ENCODE measurements at places on chromosomes 4 and X.

DNA sequence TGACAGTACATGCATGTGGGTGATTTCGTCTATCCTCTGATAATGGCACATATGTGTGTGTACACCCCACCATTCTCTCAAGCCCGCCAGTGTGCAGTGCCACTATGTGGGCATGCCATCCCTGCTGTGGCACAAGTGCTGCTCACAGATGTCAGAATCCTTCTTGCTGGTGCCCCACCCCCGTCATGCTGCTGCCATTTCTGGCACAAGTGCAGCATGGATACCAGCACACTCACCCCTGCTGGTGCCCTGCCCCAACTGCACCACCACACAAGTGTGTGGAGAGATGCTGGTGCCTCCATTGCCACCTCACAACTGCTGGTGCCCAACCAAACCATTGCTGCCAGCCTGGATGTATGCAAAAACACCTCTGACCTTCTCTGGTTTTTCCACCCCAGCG is 1133.8 kb downstream of the TECRL start:
- no peak for DNase-seq

DNA sequence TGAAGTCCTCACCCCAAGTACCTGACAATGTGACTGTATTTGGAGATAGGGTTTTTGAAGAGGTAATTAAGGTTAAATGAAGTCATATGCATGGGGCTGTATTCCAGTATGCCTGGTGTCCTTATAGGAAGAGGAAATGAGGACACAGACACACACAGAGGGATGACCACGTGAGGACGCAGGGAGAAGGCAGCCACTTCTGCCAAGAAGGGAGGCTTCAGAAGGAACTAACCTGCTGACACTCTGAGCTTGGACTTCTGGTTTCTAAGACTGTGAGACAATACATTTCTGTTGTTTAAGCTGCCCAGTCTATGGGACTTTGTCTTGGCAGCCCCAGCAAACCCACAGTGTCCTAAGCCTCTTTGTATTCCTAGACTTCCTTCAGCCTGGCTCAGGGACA is 3.0 kb upstream of the SLC2A9 start:
- DNase-seq: no peak

GRCh38 chr4:8919651-8920288 is 48.1 kb upstream of the HMX1 start:
- no peak for DNase-seq

GRCh38 chr4:179415847-179416223 is 1973.6 kb upstream of the AGA start:
- DNase-seq: peak; percentile 78

DNA sequence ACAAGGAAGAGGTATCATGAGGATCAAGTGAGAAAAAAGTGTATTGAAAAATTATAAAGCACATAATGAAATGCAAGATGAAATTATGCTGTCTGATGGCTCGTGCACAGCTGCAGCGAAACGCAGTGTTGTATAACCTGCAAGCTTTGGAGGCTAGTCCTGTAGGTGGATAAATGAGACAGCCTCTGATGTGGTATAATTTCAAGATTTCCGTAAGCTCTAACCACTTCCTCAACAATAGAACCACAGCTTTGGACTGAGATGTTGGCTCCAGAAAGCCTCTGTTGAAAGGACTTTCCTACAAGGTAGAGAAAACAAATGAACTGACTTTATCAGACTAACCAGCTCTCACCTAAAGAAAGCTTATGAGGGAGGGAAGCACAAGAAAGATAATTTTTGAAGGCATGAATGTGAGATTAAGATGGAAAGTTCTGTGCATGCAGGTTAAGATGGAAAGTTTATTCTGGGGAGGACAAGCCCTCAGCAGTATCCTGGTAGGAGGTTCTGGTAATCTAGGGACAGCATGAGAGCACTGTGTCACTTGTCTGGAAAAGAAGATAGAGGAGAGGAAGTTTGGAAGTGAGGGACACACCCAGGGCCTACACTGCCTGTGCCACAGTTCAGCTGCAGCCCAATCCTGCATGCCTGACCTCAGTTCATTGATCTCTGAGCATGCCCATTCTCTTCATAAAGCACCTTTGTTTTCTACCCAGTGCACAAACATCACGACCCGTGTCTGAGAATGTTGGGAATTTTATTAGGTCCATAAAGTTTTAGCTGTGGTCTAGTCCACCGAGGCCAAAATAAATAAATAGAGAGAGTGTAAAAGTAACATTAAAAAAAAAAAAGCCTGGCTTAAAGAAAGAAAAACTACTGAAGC is 161.5 kb upstream of the SFRP2 start:
- DNase-seq: no peak

- DNase-seq: no peak
Measured at GRCh38 chrX:13452283-13452682, 117.1 kb upstream of the EGFL6 start.

DNA sequence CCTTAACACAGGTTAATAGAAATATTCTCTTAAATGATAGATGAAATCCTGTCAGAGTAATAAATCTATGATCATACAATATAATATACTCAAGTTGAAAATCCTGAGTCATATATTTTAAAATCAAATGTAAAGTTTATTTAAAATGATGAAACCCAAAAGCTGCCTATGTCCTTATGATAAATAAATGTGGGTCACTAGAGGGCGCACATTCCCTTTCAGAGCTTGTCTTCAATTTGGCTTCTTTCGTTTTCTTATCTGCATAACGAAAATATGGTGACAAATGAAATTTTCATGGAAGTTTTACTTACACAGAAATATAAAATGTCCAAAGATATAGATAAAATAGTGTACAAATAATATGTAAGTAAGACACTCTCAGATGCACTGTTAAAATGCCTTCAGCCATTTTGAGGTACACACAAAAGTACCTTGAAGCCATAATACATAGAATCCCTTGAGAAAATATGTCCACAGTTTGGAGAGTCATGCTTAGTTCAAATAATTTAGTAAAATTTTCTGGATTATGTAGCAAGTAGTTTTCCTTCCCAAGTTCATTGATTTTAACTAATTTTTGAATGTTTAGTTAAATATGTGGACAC is 680.4 kb downstream of the DMD start:
- DNase-seq: peak; percentile 27

DNA sequence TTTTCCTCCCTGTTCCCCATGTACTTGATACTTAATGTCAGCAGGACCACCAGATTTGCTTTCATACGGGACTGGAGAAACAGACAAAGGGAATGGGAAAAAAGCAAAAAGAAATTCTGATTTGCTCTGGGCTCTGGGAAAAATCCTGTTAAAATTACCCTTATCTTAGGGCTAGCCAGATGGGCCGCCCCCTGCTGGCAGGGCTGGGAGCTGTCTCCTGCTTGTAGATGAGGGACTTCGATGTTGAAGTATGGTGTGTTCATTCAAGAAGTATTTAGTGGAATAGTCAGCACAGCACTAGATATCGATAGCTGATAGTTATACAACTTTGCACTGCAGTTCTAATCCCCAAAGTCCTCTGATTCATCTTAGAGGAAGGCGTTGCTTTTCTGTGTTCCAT is 45.8 kb downstream of the BCORL1 start:
- DNase-seq: peak; percentile 4

DNA sequence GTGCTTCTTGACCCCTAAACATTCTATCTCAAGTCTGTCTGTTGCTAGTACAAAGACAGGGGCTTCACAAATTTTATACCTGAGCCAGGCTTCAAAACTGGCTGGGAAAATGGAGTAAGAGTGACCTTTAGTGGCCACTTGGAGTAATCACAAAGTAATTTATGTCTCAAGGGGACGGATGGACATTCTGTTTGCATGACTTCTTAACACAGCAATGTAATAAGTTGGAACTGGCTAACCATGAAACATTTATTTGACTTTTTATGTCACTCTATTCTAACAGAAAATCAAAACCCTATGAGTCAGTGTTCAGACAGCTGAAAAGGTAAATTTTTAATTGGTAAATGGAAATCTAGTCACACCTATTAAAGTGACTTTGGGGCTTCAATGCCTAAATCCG is 600.6 kb downstream of the ANKRD50 start:
- peak; percentile 35 for DNase-seq

DNA sequence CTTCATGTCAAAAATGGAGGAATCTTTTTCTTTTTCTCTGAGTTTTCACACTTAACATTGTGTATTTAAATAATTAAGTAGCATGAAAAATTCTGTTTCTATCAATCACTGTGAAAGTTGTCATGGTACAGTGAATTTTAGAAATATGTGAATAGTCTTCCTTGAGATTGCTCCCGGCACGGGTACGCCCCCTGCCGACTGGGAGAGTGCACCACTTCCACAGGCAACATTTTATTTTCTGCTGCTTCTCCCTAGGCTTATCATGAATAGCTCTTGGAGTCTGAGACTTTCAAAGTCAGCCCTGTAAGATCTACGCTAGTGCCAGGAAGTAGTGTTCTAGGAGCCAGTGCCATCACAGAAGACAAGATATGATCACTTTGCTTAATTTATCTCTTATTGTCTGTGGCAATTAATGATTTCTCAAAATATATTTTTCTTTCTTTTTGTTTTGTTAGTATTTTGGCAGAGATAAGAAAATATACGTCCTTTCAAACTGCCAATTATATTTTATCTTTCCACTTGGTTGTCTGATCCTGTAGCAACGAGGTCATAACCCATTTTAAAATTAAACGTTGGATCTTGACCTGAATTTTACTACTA is 763.8 kb upstream of the AADAT start:
- DNase-seq: no peak

- no peak for DNase-seq
Measured at GRCh38 chr4:121693450-121693849, 3.3 kb downstream of the ANXA5 start.

DNA sequence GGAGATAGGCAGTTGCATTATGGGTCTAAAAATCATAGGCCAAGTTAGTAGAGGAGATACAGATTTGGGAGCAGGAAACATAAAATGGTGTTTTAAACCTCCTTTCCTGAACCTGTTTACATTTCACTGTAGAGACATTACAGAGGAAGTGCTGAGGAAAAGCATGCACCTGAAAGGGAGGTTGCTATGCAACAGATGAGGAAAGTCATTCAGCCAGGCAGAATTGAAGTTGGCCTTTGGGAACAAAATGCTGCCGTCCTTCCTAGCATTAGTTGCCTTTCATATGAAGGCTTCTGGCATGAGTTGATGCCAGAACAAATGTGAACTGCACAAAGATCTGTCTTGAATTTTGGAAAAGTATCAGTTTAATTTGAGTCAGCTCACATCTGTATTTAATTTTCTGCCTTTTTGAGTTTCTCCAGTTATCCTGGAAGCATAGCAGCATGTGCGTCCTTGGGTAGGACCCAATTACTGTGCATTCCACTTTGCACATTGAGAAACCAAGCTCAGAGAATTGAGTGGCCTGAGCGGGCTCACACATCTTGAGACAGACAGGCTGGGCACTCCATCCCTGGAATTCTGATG is 38.2 kb downstream of the MAGED1 start:
- no peak for DNase-seq

DNA sequence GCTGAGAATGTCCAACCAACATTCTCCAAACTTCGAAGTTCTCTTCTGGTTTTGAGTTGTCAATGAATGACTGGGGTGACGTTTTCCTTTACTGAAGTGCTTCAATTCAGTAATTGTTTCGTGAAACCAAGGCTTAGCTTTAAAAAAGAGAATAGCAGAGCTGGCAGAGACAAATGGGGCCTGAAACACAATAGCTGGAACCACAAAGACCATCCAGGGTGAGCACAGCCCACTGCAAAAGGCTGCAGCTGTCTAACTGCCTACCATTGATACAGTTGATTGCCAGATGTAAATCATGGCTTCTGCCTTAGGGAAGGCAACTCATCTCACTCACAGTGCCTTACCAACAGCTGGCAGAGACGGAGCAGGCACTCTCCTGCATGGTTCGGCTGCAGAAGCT is 78.7 kb upstream of the ZNF518B start:
- DNase-seq: no peak

DNA sequence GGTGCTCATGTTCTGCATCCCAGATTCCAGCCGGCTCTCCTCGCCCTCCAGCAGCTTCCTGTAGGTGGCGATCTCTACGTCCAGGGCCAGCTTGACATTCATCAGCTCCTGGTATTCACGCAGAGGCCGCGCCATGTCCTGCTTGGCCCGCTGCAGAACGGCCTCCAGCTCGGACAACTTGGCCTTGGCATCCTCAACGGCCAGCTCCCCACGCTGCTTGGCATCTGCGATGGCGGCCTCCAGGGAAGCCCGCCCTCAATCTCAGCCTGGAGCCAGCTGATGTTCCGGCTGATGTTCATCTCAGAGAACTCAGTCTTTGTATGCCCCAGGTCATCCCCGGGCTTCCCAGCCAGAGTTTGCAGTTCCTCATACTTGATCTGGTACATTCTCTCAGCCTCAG is 431.8 kb upstream of the DIPK2B start:
- no peak for DNase-seq

GRCh38 chr4:48756689-48757220 is 23.3 kb downstream of the FRYL start:
- DNase-seq: no peak

DNA sequence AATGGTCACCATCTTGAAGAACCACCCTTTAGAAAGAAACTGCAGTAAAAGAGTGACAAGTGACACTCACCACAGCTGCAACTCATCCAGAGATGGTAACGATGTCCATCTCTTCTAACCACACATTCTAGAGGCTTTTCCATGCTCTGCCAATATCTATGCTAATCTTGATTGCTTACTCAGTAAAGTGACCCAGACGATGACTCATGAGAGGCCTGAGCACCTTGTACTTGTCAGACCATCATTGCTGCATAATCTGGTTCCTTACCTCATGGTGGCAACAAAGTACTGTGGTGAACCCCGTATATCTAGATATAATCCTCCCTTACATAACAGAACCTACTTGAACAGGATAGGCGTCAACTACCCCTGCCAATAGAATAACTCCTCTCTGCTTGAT is 75.6 kb downstream of the CCNG2 start:
- no peak for DNase-seq

- DNase-seq: no peak
Measured at GRCh38 chr4:118836301-118837120, 585 bp upstream of the SEC24D start.

DNA sequence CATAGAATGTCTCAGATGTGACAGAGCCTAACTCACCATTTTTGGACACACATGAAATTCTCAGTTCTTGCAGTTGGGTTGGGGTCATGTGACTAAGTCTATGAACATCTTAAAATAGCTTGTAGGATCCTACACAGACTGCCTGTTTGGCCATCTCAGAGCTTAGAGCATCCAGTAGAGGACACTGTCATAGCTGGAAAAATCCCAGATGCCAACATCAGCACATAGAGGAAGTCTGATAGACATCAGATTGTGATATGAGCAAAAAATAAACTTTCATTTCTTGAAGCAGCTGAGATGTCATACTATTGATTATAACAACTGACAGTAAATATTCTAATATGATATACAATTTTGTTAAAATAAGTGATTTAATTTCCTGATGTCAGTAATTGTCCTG is 207.1 kb downstream of the TRAM1L1 start:
- no peak for DNase-seq

- no peak for DNase-seq
Measured at GRCh38 chrX:15834827-15835595, 19.6 kb downstream of the AP1S2 start.

GRCh38 chrX:128622296-128622695 is 570.1 kb upstream of the ACTRT1 start:
- peak; percentile 1 for DNase-seq
